NCI-H2029 (cell line): ENCODE measurements at places on chromosomes 16 and 17.

GRCh38 chr17:73727941-73728340 is 83.7 kb upstream of the SDK2 start:
- no peak for DNase-seq

- peak; percentile 11 for DNase-seq
Measured at GRCh38 chr17:58172369-58173071, 5.7 kb downstream of the OR4D2 start.

DNA sequence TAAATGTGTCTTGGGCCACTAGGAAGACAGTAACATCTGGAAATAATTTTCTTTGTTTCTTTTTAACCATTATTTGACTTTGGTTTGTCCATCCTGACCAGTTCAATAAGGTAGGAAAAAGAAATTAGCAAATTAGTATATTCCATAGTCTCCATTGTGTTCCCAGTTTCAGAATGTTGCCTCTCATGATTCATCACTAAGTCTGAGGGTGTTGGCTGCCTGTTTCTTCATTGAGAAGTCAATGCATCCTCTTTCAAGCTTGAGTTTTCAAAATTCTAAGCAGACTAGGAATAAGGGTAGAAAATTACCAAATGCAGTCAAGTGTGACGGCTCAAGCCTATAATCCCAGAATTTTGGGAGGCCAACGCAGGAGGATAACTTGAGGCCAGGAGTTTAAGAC is 41.9 kb downstream of the ZFHX3 start:
- DNase-seq: no peak

GRCh38 chr17:82922646-82923045 is 82.8 kb upstream of the ZNF750 start:
- DNase-seq: no peak

DNA sequence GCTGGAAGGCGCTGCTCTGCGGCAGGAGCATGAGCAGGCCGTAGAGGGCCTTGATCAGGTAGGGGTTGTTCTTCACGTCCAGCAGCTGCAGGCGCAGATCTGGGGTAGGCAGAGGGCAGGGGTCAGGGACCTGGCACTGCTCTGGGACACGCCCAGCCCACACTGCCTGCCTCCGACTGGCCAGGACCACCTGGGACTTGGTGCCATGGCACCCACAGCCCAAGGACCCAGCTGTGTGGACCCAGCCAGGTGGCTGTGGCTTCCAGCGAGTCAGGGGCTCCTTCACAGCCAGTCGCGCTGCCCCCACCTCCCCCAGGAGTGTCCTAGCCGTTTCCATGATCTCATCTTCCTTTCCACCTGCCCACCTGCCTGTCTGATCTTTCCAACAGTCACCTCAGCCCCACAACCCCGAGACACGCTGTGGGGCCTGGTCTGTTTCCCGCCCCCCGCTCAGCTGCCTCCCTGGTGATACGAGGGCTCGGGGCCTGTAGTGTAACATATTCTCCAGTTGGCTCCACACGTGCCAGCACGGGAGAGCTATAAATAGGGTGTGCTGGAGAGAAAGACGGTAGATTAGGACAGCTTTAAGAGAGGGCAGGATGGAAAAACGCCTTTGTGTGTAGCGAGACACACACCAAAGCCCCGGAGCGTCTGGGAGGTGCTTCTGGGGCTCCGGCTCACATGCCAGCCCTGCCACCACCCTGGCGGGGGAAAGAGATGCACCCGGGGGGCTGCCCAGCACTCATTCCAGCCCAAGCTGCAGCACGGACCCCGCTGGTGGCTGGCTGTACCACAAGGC is 7.2 kb upstream of the MTSS2 start:
- no peak for DNase-seq
